ENCODE measurements at places on chromosomes 1 and 21.

GRCh38 chr21:36915696-36916245, 50.7 kb downstream of the HLCS start:
- no peak for DNase-seq

- DNase-seq: peak; percentile 75
Measured at GRCh38 chr1:156726549-156727226, 1.6 kb upstream of the METTL25B start.

GRCh38 chr1:2299131-2299627, 71.1 kb downstream of the SKI start:
- no peak for DNase-seq

GRCh38 chr1:3365523-3366125, 88.8 kb upstream of the ARHGEF16 start:
- no peak for DNase-seq

All from fibroblast of skin of back (primary cell).